Endodermal cell (in vitro differentiated cells): ENCODE measurements at places on chromosomes 2 and 18. TPM values are rescaled to one million over a fixed set of nuclear protein-coding genes. Genes with fewer than 3 reads are reported as not detected.

DNA sequence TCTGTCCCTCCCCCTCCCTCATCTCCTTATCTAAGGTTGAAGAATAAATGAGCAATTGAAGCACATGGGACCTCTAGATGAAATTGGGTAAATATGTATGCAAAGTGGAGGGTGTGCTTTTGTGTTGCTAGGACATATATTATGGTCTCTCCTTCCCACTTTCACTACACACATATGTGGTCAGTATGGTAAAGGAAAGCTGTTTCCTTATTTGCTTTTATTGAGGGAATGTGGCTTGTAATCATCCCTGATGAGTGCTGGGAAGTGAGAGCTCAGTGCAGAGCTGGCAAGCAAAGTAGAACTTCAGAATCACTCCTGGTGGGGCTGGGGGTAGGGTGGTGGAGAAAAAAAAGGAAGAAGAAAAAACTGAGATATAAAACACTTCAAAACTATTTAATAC is 189.9 kb upstream of the ATP5MC3 start:
- DNase-seq = no peak

- no peak for DNase-seq
Observed at GRCh38 chr2:7450833-7451190, 533.6 kb downstream of the RNF144A start.

GRCh38 chr18:10130606-10131005 is 216.8 kb downstream of the VAPA start:
- no peak for DNase-seq

- peak; percentile 70 for DNase-seq
Observed at GRCh38 chr2:132038179-132038882, 123.4 kb downstream of the ANKRD30BL start.

DNA sequence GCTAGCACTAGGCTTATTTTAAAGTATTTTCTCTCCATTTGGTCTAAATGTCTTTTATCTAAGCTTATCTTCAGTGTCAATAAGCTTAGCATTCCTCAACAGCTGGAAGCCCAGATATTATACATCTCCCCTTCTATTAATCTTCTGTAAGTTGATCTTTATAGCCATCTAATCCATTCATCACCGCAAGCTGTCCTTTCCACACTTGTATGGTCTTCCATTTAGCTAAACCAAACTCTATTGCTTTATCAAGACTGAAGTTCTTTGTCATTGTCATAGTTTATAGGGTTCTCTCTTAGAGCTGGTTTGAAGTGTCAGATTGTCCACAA is 101.3 kb upstream of the GPR45 start:
- no peak for DNase-seq

GRCh38 chr18:74597034-74597661 is 522 bp upstream of the ZNF407 start:
- DNase-seq = peak; percentile 84

DNA sequence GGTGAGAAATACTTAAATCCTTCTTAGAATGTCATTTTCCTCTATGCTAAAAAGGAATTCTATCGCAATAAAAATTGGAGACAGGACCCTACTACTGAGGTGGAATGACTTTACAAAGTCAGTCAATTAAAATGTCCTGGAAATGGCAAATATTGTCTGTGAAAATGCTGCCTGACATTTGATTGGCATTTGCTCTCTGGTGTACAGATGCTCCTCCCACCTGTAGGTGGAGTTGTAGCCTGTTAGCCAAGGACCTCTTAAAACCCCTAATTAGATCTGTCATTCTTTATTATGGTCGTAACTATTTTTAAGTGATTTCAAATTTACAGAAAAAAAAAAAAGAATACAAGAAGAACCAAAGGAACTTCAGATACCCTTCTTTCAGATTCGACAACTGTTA is 393.1 kb upstream of the KLHL29 start:
- no peak for DNase-seq

DNA sequence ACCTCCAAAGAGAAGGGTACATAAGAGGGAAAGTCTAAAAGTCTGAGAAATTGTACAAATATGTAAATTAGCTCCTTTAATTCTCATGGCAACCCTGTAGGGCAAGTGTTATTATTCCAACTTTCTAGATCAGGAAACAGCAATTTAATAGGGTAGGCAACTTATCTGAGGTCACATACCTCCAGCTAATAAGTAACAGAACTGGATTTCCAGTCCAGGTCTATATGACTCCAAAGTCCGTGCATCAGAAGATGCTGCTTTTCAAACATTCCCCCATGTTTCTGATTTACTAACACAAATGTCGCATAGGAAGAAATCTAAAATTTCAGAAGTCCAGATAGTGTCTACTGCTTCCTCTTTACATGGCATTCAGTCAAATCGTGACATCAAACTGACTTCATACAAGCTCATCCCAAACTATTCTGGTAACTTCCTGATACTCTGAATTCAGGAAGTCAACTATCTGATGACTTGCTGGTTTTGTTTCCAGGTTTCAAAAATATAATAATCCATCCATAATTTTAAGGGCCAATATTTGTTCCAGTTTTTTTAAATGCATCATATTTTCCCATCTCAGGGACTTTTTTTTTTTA is 419.3 kb upstream of the ACVR2A start:
- no peak for DNase-seq

GRCh38 chr2:237701033-237701858 is 73.9 kb downstream of the LRRFIP1 start:
- no peak for DNase-seq

DNA sequence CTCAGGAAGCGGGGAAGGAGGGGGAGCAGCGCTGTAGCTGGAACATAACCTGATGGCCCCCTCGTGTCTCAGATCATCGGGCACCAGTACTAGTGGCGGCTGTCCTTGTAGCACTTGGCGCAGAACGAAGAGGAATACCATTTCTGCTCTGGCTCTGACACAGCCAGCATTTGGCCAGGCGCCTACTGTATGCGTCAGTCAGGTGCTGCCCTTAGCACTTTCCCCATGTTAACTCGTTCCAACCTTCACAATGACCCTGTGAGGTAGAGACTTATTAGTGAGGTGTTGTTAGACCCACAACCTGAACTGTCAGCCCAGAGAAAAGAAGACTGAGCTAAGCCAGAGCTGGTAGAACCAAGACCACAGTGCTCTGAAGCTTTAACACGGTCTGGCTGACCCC is 47.7 kb upstream of the EML6 start:
- no peak for DNase-seq

NFE2L2 gene
- 48.1 to 65.1 TPM (median 59.0 TPM) in 3 replicates for total RNA-seq

CTAGE1 gene
- total RNA-seq = not detected in 2 replicates

ERICH2 gene
- total RNA-seq = 9.6 and 10.0 TPM in 2 replicates

RFTN2 gene
- total RNA-seq = 0.47 to 1.1 TPM (median 0.55 TPM) in 3 replicates

MOCOS gene
- total RNA-seq = 0.51 to 1.0 TPM (median 0.66 TPM) in 3 replicates

COX5B gene
- total RNA-seq = 211 and 226 TPM in 2 replicates
